ENCODE measurements at places on chromosomes 1 and 21.

- no peak for DNase-seq
These were observed 228.8 kb downstream of the PBX1 start for GRCh38 chr1:164787834-164788231.

- DNase-seq: no peak
These were observed 561.6 kb downstream of the PLA2G4A start for GRCh38 chr1:187390215-187390818.

DNA sequence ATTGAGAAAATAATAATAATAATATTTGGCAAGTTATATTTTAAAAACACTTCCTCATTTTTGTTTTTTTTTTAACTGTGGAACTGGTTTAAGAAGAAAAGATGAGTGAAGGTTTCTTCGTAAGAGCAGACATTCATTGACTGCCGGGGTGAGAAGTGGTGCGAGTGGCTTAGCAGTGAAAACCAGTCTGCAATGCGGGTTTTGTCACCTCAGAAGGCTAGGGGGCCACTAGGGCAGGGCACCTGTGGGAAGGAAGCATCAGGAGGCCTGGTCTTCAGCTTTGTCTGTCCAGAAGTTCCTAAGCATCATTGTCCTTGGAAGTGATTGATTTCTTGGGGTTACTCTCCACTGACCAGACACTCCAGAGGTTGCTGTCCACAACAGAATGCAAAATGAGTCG lies 339.2 kb downstream of the ZNF326 start:
- no peak for DNase-seq

DNA sequence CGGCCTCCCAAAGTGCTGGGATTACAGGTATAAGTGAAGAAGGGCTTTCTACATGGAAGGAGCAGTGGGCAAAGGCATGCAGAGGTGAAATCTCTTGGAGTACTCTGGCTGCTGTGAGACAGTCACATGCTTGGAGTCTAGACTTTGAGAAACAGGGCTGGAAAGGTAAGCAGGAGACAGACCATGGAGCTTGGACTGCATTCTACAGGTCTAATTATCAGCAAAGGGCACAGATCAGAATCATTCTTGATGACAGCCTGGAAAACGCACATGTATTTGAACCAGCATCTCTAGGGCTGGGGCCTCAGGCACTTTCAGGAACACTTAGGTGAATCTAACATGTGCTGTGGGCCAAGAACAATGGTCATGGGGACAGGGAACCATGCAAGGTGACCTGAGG lies 7.3 kb upstream of the PRELP start:
- DNase-seq: no peak

DNA sequence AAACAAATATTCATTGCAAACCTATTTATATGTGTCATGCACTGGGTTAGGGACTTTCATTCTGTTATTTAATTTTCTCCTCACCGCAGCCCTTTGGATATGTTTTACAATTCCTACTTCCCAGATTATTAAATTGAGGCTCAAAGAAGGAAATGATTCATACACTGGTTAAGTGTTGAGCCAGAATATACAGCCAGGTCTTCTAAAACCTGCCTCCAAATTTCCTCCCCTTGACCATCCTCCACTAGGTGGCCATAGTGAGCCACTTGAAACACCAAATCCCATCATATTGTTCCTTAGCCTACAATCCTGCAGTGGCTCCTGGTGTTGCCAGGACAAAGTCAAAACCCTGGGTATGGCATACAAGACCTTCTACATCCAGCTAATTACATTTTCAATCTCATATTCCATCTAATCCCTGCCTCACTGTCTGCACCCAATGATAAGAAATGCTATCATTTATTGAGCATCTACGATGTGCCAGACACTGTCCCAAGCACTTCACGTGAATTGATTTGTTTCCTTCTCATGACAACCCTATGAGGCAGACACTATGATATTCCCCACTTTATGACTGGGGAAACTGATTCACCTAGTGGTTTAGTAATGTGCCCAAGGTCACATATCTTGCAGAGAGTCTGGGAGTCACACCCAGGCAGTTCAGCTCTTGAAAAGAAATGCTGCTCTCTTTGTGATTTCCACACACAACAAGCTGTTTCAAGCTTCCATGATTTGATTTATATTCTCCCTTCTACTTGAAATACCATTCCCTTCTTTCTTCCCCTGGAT lies 23.6 kb upstream of the KIRREL1 start:
- DNase-seq: no peak

GRCh38 chr1:70438529-70438928 lies 27.5 kb downstream of the CTH start:
- DNase-seq: no peak

DNA sequence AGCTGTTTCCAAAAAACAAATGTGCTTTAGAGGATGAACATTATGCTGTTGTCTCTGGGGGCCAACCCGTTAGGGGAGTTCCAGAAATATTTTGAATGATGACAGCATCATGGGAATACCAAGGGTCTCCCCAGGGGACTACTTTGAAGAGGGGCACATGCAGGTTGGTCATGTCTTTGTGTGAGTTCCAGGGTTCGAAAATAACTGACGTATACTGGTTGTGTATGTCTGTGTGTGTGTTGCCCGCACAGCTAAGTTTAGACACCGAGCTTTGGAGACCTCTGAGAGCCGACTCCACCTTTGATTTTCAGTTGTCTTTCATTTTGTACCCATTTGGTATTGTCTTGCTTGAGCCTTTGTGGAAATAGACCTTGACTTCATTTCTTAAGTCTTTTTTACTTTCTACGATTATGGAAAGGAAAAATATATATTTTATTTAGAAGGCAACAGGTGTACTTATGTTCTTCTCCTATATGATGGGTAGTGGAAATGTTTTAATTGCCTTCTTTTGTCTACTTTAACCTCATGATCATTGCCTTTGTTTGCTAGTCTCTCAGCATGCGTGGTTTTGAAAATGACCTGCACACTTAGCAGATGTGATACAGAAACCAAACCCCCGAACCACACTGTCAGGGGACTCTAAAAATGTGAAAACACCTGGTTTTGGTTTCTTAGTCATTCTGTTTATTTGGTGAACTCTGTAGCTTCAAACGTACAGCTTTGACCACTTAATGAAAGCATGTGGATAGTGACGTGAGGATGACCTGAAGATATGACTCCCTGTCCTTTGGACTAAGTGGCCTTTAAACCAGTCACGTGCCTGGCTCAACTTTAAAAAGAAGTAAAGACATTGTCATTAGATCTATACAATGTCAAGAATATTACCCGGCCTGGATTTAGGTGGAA lies 56.5 kb downstream of the GALNT2 start:
- no peak for DNase-seq

DNA sequence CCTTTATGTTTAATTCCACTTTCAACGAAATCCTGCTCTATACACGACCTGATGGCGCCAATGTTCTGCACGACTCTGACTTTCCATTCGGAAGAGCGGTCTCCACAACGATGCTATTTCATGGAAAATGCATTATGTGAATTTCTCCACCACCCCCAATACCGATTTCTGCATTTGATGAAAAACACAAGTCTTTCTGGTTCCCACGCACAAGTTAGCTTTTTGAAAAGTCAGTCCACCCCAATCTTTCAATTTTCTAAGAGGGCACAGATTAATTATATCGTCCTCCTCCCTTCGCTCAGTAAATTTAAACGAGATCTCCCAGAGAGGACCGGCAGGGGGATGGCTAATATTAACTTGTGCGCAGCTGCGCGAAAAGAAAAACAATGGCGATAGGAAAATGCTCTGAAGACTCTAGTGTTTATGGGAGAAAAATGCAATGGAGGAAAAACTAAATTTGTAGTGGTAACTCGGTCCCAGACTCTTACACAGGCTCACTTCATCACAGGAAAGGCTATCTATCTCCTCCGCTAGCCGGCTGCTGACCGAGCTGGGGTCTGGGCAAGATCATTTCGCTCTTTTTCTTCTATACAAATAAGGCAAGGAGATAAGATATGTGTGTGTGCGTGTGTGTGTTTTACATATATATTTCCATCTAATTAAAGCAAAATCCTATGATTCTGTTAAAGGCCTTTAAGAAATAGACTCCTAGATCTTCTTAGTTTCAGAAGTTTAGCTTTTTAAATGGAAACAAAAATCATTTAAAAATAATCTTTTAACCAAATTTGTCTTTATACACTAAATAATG lies 1.2 kb upstream of the LHX8 start:
- DNase-seq: no peak

DNA sequence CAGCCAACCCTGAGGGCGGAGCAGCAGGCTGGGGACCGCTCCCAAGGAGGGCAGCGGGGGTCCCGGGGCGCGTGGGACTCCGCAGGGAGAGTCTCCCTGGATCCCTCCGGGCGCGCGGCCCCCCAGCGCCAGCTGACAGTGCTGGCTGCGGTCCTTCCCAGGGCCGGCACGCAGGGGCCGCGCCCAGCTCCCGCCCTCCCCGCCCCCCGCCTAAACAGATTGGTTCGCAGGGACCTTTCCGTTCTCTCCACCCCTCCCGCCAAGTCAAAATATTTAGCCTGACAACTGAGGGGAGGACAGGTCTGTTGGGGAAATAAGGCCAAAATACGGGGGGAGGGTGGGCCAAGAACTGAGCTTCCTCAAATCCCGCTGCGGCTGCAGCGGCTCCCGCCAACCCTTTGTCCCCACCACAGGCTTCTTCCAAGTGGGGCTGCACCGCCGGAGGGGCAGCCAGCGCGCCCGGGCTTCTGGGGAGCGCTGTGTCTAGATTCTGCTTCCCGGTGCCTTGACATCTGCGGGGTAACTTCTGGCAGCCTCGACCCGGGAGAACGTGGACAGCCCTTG lies at the start of gene INSRR:
Gene INSRR (minus strand): TSS at position 159 of the 564 bp plus-strand sequence. CDS start 496 bp downstream, outside the sequence.
- no peak for DNase-seq

DNA sequence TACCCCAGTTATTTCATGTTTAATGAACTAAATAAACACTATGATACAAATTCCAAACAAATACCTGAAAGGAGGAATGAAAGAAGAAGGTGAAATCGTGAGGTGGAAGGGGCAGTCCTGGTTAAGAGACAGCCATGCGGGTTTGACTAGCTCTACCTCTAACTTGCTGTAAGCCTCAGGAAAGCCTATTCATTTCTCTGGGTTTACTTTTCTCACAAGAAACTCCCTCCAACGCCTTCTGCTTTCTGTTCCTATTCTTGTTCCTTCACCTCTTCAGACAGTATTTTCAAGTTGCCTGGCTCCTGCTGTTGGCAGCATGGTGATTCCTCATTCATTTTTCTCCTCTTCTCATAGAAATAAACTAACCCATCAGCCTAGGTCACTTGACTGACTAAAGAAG lies 92.4 kb downstream of the NTPCR start:
- no peak for DNase-seq

DNA sequence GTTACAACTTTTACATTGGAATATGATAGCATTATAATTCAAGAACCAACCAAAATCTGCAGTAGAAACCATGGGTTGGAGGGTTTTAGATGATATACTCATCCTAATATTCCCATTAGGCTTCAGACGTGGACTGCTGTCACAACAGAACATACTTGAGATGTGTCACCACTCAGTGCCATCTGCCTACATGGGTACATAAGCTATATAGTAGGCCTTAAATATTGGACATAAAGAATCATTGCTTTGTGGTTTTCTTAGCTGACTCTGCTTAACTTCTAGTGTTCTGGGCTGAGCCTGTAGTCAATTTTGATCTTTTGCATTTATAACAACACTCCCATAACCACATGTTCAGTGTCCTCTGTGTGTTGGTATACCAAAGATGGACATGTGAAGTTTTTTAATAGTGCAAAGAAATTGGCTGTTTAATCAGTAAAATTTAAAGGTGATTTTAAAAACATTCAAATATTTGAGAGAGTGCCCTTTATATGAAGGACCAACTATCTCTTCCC lies 14.2 kb downstream of the RAP1A start:
- DNase-seq: no peak

DNA sequence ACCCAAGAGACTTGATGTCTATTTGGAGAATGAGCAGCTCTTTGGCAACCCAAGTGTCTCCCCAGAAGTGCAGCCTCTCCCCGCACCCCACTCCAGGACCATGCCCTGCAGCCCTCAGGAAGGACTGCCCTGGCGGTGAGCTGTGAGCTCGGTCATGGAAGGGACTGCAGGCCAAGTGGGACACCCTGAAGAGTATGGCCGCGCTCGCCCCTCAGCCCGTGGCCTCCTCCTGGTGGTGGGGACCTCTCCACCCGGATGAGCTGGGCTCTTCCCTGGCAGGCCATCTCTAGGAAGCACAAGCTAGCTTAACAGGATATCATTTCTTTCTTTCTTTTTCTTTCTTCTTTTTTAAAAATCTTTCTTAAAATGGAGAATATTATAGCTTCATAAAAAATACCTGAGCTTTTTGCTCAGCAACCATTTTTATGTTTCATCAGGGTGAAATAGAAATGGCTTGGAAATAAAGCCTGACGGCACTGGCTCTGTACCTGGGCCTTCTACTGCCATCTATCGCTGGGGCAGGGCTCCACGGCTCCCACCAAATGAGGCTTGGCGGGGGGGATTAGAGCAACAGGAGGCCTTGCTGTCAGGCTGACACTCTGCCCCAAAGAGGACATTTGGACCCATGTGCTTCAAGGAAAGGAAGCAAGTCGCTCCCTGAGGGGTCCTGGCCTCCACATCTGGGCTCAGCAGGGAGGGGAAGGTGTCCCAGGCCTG lies 296.2 kb upstream of the VAMP3 start:
- no peak for DNase-seq

DNA sequence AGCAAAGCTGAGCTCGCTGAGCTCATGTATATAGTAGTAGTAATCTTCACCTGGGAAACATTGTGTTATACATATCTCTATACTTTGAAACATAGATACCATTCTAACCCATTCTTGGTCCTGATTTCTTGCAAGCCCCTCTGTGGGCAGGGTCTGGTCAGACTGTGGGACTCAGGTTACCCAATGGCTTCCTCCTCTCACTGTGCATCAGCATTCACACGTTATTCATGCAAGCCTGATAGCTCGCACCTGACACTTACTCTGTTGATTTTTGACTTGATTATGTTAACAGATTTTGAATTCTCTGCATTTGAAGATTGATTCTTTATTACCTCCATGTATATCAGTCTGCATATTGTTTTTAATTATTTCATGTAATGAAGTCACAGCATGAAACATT lies 1.3 kb downstream of the GBP7 start:
- no peak for DNase-seq

- DNase-seq: no peak
These were observed 68.4 kb downstream of the ZZZ3 start for GRCh38 chr1:77614037-77614436.

DNA sequence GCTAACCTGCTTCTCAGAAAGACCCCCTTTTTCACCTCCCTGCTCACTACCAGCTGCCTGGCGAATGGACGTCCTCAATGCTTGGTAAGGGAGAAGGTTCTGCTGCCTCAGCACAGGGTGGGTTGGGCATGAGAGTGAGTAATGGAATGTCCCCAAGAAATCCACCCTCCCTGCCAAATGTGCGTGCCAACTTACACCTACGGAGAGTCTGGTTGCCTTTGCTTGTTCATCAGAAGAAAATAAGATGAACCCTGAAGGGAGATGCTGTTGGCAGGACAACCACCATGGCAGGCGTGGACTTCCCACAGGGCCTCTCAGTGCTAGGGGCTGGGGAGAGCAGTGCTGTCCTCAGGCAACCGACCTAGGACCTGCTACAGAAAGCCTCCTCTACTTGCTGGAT lies 106.0 kb downstream of the XCL2 start:
- DNase-seq: no peak

- no peak for DNase-seq
These were observed 164.8 kb downstream of the TNFSF18 start for GRCh38 chr1:172885971-172886370.

GRCh38 chr1:206744683-206745082 lies 25.9 kb upstream of the IL19 start:
- DNase-seq: no peak

Data from Panc1 (cell line).